ENCODE measurements at places on chromosomes 16 and 17. TPM values are rescaled to one million over a fixed set of nuclear protein-coding genes. Genes with fewer than 3 reads are reported as not detected.

The ZP2 gene
- total RNA-seq: not detected

The KNOP1 gene
- 15.3 TPM for total RNA-seq

The TNFRSF17 gene
- total RNA-seq: not detected

DNA sequence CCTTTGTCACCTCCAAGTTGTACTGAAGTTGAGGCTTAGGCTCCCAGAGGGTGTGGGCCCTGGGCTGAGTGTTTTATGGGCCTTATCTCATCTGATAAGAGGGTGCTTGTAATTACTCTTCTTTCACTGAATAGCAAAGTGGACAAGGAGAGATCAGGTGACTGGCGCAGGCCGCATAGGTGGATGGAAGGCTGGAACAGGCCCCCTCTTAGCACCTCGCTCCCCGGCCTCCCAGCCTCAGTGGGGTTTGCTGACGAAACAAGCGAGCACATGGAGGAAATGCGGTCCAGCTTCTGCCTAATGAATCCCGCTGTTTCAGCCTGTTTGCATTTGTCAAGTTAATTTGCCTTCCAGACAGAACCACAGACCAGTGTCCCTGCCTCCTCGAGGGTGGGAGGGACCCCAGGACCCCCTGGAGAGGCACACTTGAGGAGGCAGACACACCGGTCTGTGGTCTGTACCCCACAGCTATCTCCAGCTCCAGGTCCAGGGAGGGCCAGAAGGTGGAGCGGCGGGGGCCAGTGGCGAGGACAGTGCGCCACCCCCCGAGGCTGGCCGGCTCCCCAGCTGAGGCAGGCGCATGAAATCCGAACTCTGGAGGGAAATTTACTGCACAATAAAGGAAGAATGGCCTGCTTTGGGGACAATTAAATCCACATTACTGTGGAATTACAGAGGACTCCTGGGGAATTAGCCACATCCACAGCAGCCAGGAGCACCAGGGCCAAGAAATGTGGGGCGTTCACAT is 123.4 kb downstream of the NTN1 start:
- H3K4me3 ChIP-seq: no peak overlapping the region
- no peaks in the 10 kb centered on the region for H3K36me3 ChIP-seq
- no peaks in the 10 kb centered on the region for H3K27me3 ChIP-seq
- no peaks in the 10 kb centered on the region for H3K4me1 ChIP-seq
- DNase-seq: peak; percentile 51
- no peak overlapping the region for H3K27ac ChIP-seq

DNA sequence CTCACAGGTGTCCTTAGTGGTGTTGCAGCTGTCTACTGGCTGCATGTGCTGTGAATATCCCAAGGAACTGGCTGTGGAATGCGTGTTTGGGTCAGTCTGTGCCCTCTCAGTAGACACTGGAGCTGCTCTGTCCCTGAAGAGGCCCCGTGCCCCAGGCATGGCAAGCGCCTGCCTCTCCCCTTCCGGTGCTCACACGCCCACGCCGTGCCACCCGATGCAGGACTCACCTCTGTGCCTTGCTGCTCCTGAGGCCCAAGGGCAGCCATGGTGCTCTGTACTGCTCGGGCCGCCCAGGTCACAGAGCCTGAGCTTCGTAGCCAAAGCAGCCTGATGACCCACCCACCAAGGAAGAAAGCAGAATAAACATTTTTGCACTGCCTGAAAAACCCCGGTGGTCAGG is 10.0 kb downstream of the RGS11 start:
- peak; percentile 51 for DNase-seq
- H3K27ac ChIP-seq: no peak overlapping the region
- no peak overlapping the region for H3K4me3 ChIP-seq
- no peaks in the 10 kb centered on the region for H3K4me1 ChIP-seq
- H3K27me3 ChIP-seq: no peaks in the 10 kb centered on the region

DNA sequence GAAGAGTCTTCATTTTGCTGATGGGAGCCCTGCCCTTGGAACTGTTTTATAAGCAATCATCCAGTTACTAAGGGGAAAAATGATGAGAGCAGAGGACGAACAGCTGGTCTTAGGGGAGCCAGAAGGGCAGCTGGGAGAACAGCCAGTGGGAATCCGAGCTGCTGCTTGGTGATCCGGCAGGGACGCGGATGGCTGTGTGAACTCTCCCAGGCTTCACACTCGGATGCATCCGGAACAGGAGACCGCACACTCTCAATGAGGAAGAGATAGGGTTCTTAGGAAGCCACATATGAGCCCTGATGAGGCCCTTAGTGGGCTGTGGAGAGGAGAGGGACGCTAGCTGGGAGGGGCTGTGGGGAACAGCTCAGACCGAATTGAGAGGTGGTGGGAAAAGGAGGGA is 5.0 kb upstream of the CACNG5 start:
- H3K36me3 ChIP-seq: no peaks in the 10 kb centered on the region
- no peaks in the 10 kb centered on the region for H3K4me1 ChIP-seq
- no peak for DNase-seq

DNA sequence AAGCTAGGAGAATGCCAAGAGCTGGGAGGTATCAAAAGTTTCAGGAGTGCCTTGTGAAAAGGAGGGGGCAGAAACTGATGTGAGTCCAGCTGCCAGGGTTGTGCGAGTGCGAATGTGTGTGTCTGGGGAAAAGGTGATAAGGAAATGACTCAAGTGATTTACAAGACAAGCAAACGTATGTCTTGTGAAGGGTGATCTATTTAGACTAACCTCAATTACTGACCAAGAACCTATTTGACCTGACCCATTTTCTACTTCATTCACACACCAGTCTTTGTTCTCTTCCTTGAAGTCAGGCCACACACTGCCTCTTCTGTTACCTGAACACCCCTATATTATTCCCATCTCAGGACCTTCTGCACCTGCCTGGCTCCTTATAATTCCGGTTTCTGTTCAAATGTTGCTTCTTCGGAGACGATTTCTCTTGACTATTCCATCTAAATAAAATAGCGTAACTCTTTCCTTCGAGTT is 1.0 kb downstream of the GDE1 start:
- peaks cover 11% of the 10 kb centered on the region for H3K36me3 ChIP-seq
- peaks cover 32% of the 10 kb centered on the region for H3K4me1 ChIP-seq
- peak overlapping the region; percentile 86 for H3K27ac ChIP-seq

- no peak overlapping the region for H3K27ac ChIP-seq
- H3K4me1 ChIP-seq: peaks cover 25% of the 10 kb centered on the region
- no peaks in the 10 kb centered on the region for H3K27me3 ChIP-seq
- no peak for DNase-seq
- H3K4me3 ChIP-seq: no peak overlapping the region
- H3K36me3 ChIP-seq: peaks cover 47% of the 10 kb centered on the region
Measured at GRCh38 chr17:83096401-83097224, 17.2 kb downstream of the METRNL start.

DNA sequence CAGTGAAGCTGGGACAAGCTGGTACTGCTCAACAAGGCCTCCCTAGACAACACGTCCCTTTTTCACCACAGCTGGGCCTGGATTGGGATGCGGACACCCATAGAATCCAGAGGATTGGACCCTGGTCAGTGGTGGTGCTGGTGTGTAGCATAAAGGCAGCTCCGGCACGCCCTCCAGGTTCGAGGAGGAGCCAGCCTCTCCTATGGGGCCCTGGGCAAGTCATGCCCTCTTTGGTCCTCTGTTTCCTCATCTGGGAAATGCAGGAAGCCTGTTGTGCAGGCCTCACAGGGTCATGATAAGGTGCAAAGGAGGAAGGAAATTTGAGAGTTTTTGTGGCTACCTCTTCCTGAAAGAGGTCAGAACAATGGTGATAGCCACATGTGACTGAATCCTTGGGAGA is 1741.7 kb downstream of the TP53TG3F start:
- DNase-seq: no peak
- H3K36me3 ChIP-seq: no peaks in the 10 kb centered on the region
- no peaks in the 10 kb centered on the region for H3K27me3 ChIP-seq
- no peak overlapping the region for H3K27ac ChIP-seq

- DNase-seq: no peak
- no peaks in the 10 kb centered on the region for H3K36me3 ChIP-seq
- no peaks in the 10 kb centered on the region for H3K27me3 ChIP-seq
- H3K27ac ChIP-seq: no peak overlapping the region
- H3K4me3 ChIP-seq: no peak overlapping the region
Measured at GRCh38 chr17:81110488-81111040, 54.7 kb upstream of the PVALEF start.

DNA sequence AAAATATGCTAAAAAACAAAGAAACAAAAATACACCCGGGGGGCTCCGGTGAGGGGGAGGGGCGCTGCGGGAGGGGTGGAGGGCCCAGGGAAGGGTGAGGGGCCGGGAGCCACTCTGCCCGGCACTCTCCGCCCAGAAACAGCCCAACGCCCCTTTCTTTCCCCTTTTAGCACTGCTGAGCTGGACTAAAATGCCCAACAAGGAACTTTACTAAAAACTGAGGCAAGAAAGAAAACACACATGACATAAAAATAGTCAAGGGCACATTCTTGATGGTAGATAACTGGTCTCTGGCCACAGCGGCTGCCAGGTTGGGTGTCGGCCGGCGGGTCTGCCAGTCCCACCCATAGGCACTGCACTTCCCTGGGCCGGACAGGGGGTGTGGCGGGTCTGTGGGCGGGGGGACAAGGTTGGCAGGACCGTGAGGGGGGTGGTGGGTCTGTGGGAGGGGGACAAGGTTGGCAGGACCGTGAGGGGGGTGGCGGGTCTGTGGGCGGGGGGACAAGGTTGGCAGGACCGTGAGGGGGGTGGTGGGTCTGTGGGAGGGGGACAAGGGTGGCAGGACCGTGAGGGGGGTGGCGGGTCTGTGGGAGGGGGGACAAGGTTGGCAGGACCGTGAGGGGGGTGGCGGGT is 20.9 kb downstream of the METRNL start:
- H3K4me1 ChIP-seq: peaks cover 25% of the 10 kb centered on the region
- peak overlapping the region; percentile 60 for H3K27ac ChIP-seq
- no peaks in the 10 kb centered on the region for H3K27me3 ChIP-seq
- DNase-seq: peak; percentile 94
- peak overlapping the region; percentile 58 for H3K4me3 ChIP-seq
- H3K36me3 ChIP-seq: peaks cover 20% of the 10 kb centered on the region

DNA sequence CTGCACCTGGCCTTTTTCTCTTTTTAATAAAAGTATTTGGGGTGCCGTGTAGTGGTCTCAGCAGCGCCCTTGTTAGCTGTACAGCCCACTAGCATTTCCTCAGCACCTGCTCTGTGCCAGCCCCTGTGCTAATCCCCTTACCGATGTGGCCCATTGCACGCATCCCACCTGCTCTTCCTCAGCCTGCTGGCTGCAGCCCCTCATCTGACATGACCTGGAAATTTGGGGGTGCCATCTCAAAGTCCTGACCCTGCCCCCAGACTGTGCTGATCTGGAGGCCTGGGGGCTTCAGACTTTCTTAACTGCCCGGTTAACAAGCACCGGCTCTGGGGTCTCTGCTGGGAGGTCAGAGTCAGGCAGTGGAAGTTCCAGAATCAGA is 10.4 kb downstream of the GPRC5C start:
- H3K36me3 ChIP-seq: no peaks in the 10 kb centered on the region
- H3K27me3 ChIP-seq: no peaks in the 10 kb centered on the region
- H3K4me1 ChIP-seq: no peaks in the 10 kb centered on the region
- H3K27ac ChIP-seq: no peak overlapping the region

- H3K4me3 ChIP-seq: no peak overlapping the region
- no peak overlapping the region for H3K27ac ChIP-seq
- DNase-seq: no peak
- H3K4me1 ChIP-seq: no peaks in the 10 kb centered on the region
Measured at GRCh38 chr17:54172985-54173316, 350.2 kb downstream of the KIF2B start.

GRCh38 chr17:19440421-19440820 is 29.4 kb downstream of the RNF112 start:
- H3K27me3 ChIP-seq: peaks cover 5% of the 10 kb centered on the region
- DNase-seq: no peak
- no peak overlapping the region for H3K4me3 ChIP-seq
- H3K4me1 ChIP-seq: no peaks in the 10 kb centered on the region
- H3K27ac ChIP-seq: no peak overlapping the region

Measured in osteoblast (primary cell).